Diencephalon (tissue), 1 donor: ENCODE measurements at places on chromosomes 12 and 14. TPM values are rescaled to one million over a fixed set of nuclear protein-coding genes. Genes with fewer than 3 reads are reported as not detected.

Gene ERC1
- 154 TPM for total RNA-seq

Gene FGF23
- not detected for total RNA-seq

Gene MYL6B
- 118 TPM for total RNA-seq

Gene CACNA2D4
- 0.92 TPM for total RNA-seq

Gene KCNJ8
- total RNA-seq = 7.2 TPM

Gene SINHCAF
- 20.8 TPM for total RNA-seq

Gene LTB4R
- total RNA-seq = 1.2 TPM

Gene RPS6KL1
- 39.9 TPM for total RNA-seq

Gene TOMM20L
- total RNA-seq = not detected

Gene CIROP
- total RNA-seq = not detected

Gene NKX2-1
- total RNA-seq = 21.5 TPM

Gene TDRD9
- 4.4 TPM for total RNA-seq

Gene MYH6
- total RNA-seq = under 0.01 TPM

Gene SLC25A47
- total RNA-seq = not detected

Gene FITM1
- total RNA-seq = not detected

Gene DLK1
- total RNA-seq = 1.4 TPM

Gene LGR5
- total RNA-seq = 1.6 TPM

Gene FSCB
- total RNA-seq = not detected

Gene C14orf180
- 0.92 TPM for total RNA-seq

Gene ZDHHC22
- 31.1 TPM for total RNA-seq

Gene POTEM
- total RNA-seq = not detected
